ENCODE measurements at places on chromosomes 1 and 21.

- no peak for DNase-seq
These were observed 3.9 kb downstream of the PSMB2 start for GRCh38 chr1:35637401-35637809.

- peak; percentile 51 for DNase-seq
These were observed 109.4 kb downstream of the NAV1 start for GRCh38 chr1:201648066-201648906.

DNA sequence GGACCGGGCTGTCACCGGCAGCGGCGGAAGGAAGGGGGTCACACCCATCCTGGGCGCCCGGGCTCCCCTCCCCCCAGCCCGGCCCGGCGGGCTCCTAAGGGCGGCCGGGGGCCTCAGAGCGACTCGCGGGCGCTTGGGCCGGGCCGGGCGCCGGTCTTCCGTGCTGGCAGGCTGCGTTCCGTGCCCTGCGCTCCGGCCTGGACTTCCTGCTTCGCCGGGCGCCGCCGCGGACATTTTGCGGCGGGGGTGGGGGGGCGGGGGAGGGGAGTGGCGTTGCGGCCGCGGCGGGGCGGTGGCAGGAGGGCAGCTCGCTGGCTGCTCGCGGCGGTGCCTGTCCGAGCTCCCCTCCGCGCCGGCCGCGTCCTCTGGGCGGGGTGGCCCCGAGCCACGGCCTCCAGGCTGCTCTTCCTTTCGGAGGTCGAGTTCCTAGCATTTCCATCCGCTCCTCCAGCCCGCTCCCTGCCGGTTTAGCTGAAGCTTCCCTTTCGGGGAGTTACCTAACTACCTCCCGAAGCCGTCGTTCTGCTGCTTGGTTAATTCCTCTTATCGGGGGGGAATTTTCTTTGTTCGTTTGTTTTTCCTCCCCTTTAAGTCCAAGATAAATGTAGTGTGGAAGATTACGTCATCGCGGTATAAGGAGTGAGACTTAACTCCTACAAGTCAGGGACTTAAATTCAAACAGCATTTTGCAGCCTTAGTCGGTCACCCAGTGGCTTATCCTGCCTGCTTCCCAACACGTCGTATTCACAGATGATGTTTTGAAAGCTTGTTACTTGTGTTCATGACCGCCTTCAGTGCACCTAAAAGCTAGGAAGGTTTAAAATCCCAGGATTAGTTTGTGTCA lies 730 bp downstream of the CDC42 start:
- DNase-seq, result peak; percentile 23

GRCh38 chr1:163144418-163144817 lies 58.3 kb downstream of the RGS5 start:
- no peak for DNase-seq

DNA sequence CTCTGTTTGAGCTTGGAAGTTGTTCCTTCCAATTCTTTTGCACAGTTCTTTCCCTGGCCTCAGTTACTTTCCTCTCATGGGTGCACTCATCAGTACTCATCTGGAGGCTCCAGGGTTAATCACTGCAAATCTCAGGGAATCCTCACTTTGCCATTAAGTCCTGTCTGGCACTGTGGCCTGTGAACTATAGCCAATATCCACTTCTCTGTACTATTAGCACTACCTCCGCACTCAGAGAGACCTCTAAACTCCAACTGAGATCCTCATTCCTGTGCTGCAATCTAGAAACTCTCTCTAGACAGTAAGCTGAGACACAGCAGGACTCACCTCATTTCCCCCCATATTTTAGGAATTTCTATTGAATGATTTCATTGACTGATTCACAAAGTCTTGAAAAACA lies 311.3 kb downstream of the NCAM2 start:
- DNase-seq, result no peak

- no peak for DNase-seq
These were observed 54.9 kb upstream of the S1PR1 start for GRCh38 chr1:101181930-101182329.

GRCh38 chr1:6391951-6392808 lies 1.4 kb downstream of the ACOT7 start:
- DNase-seq, result no peak

GRCh38 chr1:200207711-200208126 lies 180.2 kb downstream of the NR5A2 start:
- DNase-seq, result no peak

- DNase-seq, result no peak
These were observed 77.3 kb upstream of the KCNJ15 start for GRCh38 chr21:38179511-38179910.

- DNase-seq, result no peak
These were observed 29.1 kb downstream of the TRPM2 start for GRCh38 chr21:44382536-44382935.

GRCh38 chr1:229730573-229730972 lies 104.5 kb downstream of the URB2 start:
- DNase-seq, result no peak

- DNase-seq, result no peak
These were observed 19.8 kb downstream of the SH3BGR start for GRCh38 chr21:39471598-39471997.

- DNase-seq, result no peak
These were observed 17.5 kb downstream of the CFAP45 start for GRCh38 chr1:159882527-159882862.

- no peak for DNase-seq
These were observed 15.4 kb downstream of the MPZL1 start for GRCh38 chr1:167737169-167737568.

- no peak for DNase-seq
These were observed 51.6 kb downstream of the PDE4B start for GRCh38 chr1:65844296-65844695.

GRCh38 chr1:112356765-112357164 lies 39.2 kb upstream of the CTTNBP2NL start:
- DNase-seq, result peak; percentile 19

DNA sequence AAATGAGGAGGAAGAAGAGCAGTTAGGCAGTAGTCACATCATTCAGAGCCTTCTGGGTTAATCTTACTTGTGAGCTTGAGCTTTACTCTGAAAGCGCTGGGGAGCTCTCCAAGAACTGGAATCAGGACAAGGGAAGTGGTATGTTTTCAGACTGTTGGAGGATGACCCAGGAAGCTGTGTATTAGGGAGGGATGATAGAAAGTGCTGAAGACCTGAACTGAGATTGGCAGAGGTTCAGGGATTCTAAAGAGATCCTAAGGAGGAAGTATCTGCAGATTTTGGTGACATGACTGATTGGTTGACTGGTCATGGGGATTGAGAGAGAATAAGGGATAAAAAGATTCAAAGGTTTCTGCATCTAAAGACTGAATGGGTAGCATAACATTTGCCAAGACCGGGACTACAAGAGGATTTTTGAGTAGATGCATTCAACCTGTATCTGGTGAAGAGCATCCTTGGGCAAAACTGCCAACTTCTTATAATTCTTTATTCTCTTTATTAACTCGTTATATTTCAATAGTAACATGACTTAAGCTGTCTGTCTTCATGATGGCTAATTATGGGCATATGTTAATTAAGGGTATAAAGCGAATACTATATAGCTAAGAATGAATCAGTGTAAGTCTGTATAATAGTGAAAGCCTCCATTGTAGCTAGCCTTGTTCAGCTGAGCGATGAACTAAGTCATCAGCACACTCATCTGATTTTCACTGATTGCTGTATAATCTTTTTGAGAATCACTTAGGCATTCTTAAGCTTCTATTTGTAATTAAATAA lies 41.8 kb downstream of the XCL1 start:
- no peak for DNase-seq

DNA sequence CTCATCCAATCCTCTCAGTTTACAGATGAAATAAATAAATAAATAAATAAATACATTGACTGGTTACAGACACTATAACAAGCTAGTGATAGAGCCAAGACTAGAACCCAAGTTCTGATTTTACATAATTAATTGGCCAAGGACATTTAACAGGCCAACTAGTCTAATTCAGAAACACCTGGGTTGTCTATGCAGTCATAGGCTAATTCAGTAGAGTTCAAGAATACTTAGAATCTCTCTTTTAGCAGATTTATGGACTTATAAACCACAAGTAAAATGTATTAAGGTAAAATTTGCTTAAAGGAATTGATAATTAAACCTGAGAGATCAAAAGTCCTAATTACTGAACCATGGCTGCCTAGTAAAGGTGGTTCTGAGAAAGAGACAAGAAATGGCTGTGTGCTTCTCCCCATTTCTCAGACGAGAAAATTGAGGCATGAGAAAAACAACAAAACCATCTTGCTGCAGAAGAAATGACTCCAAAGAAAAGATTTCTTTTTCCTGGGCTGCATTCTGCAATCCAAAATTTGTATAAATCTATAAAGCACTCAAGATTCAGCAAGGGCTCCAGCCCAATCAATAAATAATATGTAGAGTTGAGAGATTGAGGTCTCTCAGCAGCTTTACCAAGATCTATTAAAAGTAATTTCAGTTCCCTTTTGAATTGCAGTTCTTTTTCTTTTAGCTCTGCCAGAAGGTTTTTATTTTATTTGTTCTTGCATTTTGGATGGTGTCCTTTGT lies 98.3 kb downstream of the DUSP10 start:
- DNase-seq, result no peak

GRCh38 chr1:6343506-6344405 lies 49.8 kb downstream of the ACOT7 start:
- DNase-seq, result peak; percentile 73

DNA sequence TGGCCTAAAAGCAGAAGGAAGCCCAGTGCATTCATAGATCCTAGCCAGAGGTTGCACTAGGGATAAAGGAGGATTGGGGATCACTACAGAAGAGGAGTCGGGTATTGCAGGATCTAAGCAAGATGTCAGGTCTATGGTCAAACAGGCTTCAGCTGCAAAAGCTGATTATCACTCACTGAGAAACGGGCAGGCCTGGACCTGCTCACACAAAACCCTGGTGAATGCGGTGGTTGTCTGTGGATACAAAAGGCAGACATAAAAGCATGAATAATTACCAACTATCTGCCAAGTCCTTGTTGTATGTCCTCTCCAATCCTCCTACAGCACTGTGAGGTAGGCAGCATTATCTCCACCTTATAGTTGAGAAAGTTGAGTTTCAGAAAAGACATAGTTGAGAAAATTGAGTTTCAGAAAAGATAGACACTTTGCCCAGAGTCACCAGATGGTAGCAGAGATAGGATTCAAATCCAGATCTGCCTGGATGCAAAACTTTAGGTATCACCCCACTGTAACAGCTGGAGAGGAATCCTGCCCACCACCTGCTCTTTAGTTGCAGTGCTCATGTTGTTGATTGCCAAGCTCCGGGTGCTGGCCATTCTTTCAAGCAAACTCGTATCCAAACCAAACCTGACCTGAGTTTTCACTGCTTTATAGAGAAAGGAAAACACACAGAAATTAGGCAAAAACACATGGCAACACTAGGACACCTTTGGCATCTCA lies 49.6 kb upstream of the HOOK1 start:
- DNase-seq, result peak; percentile 1

- DNase-seq, result no peak
These were observed 7.5 kb upstream of the FOXO6 start for GRCh38 chr1:41353744-41354143.

DNA sequence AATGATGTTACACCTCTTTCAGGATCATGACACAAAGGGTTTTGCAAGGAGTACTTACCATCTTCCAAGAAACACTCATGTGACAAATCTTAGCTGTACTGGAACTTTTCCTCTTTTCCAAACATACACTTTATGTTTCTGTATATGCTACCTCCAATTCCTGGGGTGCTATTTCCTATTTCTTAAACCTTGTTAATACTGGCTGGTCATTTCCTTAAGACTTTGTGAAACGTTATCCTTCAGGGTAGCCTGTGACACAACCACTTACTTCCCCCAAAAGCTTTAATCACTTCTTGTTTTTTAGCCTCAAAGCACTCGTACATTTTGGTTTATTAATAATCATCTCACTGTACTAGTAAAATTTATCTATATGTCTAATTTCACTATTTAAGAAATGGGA lies 39.4 kb downstream of the OR10Z1 start:
- DNase-seq, result no peak

- no peak for DNase-seq
These were observed 81.9 kb downstream of the FGGY start for GRCh38 chr1:59378621-59379370.

DNA sequence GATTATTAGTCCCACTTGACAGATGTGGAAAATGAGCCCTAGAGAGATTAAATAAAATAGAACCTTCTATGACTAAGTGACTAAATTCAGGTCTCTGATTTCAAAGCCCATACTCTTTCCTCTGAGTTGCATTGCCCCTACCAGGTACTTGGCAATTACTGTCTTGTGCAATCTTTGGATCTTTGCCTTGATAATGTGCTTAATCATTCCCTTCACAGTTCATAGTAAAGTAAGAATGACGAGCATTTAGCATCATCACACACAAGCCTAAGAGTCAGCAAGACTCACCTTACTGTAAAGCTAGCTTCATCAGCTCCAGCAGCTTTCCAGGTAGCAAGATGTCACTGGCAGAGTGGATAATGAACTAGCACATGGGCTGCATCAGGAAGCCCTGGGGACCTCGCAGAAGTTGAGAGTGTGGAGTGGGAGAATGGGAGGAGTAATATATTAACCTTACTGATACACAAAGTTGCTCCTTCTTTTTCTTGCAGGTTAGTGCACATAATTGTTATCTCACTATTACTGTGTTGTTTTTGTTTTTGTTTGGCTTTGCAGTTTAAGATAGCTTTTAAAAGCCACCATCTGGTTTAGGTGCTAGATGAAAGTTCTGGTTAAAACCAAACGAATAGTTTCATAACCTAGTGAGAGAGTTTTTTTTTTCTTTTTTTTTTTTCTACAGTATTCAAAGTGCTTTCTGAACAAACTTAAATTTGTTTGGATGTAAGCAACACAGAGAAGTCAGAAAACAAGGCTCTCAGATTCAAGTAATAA lies 71.8 kb downstream of the PBX1 start:
- DNase-seq, result no peak

DNA sequence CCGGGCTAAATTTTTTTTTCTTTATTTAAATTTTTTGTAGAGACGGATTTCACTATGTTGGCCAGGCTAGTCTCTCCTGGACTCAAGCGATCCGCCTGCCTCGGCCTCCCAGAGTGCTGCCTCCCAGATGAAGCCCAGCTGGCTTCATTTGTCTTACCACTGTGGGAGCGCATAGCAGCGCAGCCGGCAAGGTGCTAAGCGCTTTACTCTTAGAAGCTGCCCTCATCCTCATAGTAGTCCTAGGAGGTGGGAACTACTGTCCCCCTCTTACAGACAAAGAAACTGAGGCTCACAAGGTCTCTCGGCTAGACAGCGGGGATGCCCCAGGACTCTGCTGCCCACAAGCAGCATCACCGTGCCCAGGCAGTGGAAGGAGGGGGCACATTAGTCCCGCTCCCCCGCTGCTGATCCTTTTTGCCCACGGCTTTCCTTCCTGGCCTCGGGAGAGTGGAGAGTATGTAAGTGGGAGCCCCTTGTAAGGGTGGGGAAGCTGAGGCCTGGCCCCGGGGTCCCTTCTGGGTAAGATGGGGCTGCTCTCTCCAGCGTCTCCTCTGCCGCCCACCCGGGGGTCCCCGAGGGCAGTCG lies 726 bp downstream of the TMEM54 start:
- no peak for DNase-seq

DNA sequence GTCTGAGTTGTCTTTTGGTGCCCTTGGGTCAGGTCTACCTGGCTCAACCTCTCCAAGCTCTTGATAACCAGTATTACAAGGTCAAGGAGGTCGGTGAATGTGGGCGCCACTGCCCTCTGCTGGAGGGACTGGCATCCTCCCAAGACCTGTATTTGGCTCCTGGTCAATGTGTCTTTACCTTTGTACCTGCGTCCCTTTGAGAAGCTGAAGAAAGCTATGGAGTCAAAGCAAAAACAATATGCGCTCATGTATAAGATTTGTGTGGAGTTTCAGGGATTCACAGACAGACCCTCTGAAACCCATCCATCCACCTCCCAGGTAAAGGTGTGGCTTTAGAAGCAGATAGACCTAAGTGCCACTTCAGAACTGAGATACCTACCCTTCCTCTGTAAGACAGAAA lies 61.8 kb upstream of the NBL1 start:
- peak; percentile 9 for DNase-seq

Measured in NCI-H524 (cell line).